ENCODE measurements at places on chromosomes 7 and 10. TPM values are rescaled to one million over a fixed set of nuclear protein-coding genes. Genes with fewer than 3 reads are reported as not detected.

Gene GRM8
- 2.9 TPM for total RNA-seq

Gene NXPH1
- not detected for total RNA-seq

Gene NUTM2A
- 0.37 TPM for total RNA-seq

Gene KAZALD1
- 22.5 TPM for total RNA-seq

Gene INHBA
- total RNA-seq: 2.2 TPM

DNA sequence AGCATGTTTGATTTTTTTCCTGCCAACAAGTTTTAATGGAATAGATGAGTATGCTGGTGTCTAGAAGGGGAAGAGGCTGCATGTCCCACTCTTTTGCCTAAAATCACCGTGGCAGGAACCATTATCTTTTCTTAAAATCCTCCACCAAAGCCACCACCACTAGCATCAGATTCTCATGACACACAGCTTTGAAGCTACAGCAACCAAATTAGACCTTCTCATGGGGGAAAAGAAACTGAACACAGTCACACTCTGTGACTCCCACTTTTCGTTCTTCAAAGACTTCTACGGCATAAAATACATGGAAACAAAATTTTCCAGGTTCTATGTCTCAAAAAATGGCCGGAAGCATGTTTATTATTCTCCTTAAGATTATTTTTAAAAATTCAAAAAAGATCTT lies 81.8 kb downstream of the SGMS1 start:
- no peak for DNase-seq

- DNase-seq: no peak
Measured at GRCh38 chr10:75428434-75429158, 2.8 kb upstream of the LRMDA start.

DNA sequence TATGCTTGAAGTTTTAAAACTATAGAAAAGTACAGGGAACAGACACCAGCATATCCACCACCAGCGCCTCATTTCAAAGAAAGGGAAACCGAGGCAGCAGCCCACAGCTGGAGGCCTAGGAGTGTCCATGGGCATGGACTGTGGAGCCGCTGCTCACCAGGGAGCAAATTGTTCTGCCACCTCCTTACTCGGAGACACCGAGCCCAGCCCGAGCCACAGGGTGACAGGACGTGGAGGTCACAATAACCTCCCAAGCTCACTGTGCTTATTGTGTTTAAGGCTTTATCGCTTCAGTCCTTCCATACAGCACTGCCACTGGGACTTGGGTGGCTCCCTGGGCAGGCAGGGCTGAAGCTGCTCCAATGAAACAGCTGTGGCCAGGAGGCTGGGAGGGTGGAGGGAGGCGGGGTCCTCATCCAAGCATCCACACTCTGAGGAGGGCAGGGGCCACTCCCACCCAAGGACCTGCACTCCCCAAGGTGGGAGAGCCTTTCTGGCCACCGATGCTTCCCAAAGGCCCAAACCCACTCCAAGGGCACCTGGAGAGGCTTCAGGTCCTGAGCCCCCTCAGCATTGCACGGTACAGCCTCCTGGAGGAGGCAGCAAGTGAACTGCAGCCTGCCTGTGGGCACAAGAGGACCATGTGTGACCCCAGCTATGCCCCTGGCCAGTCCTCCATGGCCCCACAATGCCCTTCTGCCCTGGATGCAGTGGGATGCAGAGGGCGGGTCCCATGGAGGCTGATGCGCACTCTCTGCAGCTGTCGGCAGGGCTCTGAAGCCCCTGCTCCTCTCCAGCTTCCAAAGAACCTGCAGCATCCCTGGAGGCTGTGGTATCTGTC lies 38.7 kb upstream of the RET start:
- no peak for DNase-seq

DNA sequence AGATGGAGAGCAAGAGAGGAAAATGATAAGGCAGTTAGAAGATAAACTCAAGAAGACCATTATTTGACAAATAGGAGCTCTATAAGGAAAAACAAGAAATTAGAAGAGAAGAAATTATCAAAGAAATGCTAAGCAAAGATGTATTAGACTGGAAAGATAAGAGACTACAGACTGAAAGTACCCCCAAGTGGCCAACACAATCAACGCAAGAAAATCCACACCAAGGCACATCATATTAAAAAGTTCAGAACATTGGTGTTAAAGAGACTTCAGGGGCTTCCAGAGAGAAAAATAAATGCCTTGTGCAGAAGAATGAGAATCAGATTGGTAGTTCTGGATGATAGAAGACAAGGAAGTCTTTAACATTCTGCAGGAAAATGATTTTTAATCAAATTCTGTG lies 46.0 kb downstream of the SH2D4B start:
- no peak for DNase-seq

DNA sequence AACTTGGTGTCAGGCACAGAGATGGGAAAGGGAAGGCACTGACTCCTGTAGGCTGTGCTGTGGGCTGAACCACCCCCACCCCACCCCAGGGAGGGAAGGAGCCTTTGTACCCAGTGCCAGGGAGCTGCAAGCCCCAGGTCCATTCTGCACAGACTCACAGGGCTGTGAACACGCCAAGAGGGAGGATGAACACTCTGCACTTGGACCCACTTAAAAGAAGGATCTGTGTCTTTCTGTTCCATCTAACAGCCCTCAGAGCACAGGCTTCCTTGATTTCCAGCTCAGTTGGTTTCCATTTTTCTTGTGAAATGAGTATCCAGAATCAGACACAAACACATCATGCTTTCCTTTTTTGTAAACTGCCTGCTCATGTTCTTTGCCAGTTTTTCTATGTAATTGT lies 84.9 kb downstream of the GRB10 start:
- DNase-seq: no peak

GRCh38 chr10:329361-330099 lies 194.3 kb downstream of the ZMYND11 start:
- DNase-seq: peak; percentile 86

DNA sequence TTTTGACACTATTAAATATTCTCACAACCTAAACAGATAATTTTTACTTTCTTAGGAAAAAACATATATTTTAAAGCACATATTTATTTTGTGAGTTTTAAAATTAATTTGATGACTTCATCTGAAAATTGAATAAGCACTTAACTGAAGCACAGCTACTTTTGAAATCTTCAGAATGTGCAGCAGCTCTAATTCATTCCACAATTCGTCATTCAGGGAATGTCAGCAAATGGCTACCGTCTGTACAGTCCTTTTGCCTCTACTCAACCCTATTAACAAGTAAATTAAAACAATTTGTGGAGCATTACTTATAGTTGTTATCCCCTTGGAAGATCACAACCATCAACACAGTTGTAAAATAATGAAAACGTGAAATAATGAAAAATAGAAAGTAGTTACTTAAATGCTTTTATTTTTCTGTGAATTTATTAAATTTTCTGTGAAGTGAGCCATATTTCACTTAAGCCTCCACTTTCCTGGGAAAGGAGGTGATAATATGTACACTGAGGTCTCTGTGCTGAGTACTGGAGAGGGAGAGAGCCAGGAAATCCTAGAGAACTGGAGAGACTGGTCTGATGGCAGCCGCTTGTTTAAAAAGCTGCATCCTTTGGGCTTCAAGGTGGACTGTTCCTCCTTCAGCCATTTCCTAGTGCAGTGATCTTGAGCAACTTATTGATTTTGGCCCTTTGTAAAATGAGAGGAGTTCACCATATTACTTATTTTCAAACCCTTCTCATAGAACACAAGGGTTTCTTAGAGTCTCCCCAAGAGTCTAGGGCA lies 70.6 kb downstream of the REEP3 start:
- DNase-seq: no peak

GRCh38 chr7:119413314-119413805 lies 859.6 kb upstream of the KCND2 start:
- DNase-seq: no peak

- DNase-seq: no peak
Measured at GRCh38 chr10:80277567-80278250, 11.7 kb downstream of the MAT1A start.

GRCh38 chr10:29841724-29842649 lies 207.2 kb upstream of the SVIL start:
- no peak for DNase-seq

- DNase-seq: no peak
Measured at GRCh38 chr7:25996006-25996408, 156.0 kb upstream of the NFE2L3 start.

GRCh38 chr10:3828404-3829155 lies 43.6 kb upstream of the KLF6 start:
- DNase-seq: peak; percentile 58

DNA sequence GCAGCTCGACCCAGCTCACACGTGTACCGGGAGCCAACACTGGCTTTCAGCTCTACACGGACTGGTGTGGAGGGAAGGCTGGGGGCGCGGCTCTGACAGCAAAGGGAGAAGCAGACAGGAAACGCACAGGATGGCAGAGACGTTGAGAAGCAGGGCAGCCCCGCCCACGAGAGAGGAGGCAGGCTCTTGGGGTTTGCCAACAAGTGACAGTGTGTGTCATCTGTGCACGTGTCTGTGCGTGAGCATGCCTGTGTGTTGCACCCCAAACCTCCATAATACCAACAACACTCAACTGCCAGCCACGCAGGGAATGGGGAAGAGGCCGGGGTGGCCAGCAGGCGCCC lies 64.4 kb upstream of the PDGFA start:
- DNase-seq: no peak

DNA sequence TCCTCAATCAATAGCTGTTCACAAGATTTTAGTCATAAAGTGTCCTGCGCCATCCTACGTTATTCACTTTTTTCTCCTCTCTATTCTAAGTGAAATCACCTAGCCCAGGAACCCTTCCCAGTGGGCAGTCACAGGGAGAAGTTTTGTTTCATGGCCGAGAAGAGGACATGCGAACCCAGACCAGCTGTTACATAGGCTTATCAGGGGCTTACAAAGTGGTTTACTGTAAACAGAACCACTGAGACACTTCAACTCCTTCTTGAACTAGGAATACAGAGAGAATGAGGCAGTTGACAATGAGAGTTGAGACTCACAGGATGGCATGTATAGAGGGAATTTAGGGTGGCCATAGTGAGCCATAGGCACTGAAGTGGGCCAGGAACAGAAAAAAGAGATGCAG lies 246.9 kb upstream of the GLI3 start:
- no peak for DNase-seq

- no peak for DNase-seq
Measured at GRCh38 chr7:147611431-147611830, 979.1 kb upstream of the C7orf33 start.

Data from H4 (cell line).